ENCODE measurements at places on chromosomes 7 and 10. TPM values are rescaled to one million over a fixed set of nuclear protein-coding genes. Genes with fewer than 3 reads are reported as not detected.

DNA sequence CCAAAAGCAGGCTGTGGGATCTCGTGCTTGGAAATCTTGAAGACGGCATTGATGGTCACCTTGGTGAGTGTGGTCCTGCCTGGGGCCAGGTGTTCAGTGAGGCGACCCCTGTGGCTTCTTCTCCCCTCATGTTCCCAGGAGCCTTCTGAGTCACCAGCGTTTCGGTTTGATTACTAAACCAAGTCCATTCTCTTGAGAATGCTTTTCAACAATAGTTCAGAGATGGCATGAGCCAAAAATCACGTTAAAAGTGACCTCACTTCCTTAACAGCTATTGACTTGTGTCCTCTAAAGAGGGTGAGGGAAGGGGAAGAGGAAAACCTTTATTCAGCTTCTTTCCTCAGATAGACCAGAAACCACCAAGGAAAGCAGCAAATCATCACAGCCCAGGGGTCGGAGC, 315.2 kb downstream of the GATA3 start:
- no peak for DNase-seq

DNA sequence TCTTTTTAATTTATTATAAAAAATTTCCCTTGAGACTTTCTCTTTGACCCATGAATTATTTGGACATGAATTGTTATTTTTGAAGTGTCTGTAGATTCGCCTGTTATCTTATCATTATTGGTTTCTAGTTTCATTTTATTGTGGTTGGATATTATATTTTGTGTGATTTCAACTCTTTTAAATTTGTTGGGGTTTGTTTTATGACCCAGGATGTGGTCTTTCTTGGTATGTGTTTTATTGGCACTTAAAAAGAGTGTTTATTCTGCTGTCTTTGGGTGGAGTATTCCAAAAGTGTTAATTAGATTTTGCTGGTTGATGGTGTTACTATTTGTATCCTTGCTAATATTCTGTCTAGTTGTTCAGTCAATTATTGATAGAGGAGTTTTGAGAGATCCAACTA, 50.5 kb upstream of the GPR141 start:
- no peak for DNase-seq

- no peak for DNase-seq
These were observed 241.3 kb upstream of the LRRTM3 start for GRCh38 chr10:66684581-66684980.

DNA sequence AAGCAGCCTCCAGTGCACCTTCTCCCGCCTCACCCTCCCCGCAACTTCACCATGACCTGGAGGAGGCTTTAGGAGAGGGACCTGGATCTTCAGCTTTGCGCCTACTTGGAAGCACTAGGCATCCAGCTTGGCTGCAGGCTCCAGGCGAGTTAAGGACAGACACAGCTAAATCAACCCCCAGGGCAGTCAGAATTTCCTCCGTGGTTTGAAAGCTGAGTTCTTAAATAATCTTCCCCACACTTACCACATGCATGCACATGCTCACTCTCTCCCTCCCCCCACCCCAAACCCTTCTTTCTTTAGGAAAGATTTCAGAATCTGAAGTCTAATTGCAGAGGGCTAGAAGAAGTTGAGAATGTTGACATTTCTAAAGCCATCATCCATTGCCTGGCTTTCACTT, 36.7 kb upstream of the LRRC4 start:
- no peak for DNase-seq

The FAM20C gene
- 58.8 TPM for total RNA-seq

GRCh38 chr10:5945190-5945509, 32.2 kb downstream of the IL15RA start:
- no peak for DNase-seq

- no peak for DNase-seq
These were observed 114.1 kb downstream of the LARP4B start for GRCh38 chr10:817371-817770.

The PRXL2A gene
- 52.9 TPM for total RNA-seq

GRCh38 chr7:101146-102046, 91.0 kb upstream of the FAM20C start:
- DNase-seq = peak; percentile 40

DNA sequence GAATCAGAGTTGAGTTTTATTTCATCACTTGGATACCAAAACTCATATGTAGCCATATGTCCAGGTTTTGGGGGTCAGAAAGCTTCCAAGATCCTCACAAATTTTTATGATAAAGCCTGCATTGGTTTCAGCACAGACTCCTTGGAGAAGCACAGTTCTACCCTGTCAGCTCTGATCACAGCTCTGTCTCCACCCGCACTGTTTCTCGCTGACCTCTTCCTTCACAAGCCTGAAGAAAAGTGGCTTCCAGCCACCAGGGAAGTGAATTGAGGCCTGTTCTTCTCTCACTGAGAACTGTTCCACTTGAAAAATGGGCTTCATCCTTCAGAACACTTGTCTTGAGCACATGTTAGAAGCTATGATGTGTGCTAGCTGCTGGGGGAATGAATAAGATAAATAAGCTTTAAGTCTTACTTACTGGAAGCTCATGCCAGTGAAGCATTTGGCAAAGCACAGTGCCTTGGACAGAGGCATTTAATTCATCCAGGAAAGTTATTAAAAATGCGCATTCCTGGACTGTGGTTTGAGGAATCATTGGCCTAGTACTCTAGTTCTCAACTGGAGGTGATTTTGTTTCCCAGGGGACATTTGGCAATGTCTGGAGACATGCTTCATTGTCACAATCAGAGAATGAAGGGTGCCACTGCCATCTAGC, 133.6 kb downstream of the BMPER start:
- DNase-seq = no peak

GRCh38 chr10:84634636-84635035, 306.2 kb downstream of the CCSER2 start:
- DNase-seq = no peak

DNA sequence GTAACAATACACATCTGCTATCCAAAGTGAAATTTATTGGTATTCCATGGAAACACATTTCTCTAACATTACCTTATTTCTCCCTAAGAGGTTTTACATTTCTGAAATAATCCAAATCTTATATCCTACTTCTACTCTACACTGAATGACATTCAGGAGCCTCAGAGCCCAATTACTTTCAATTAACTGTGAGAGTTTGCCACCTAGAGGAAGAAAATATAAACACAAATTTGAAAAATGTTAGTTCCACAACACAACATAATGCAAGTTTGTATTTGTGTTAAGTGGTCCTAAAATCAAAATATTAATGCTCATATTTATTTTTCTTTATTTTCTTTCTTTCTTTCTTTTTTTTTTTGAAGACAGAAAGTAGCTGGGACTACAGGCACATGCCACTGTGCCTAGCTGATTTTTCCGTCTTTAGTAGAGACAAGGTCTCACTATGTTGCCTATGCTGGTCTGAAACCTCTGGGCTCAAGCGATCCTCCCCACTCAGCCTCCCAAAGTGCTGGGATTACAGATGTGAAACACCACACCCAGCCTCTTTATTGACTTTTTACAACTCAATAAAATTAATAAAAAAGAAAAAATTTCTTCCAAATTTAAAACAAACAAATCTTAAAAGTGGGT, 46.0 kb downstream of the ATAD1 start:
- DNase-seq = no peak

- DNase-seq = no peak
These were observed 92.5 kb downstream of the NT5C2 start for GRCh38 chr10:103100620-103101019.

DNA sequence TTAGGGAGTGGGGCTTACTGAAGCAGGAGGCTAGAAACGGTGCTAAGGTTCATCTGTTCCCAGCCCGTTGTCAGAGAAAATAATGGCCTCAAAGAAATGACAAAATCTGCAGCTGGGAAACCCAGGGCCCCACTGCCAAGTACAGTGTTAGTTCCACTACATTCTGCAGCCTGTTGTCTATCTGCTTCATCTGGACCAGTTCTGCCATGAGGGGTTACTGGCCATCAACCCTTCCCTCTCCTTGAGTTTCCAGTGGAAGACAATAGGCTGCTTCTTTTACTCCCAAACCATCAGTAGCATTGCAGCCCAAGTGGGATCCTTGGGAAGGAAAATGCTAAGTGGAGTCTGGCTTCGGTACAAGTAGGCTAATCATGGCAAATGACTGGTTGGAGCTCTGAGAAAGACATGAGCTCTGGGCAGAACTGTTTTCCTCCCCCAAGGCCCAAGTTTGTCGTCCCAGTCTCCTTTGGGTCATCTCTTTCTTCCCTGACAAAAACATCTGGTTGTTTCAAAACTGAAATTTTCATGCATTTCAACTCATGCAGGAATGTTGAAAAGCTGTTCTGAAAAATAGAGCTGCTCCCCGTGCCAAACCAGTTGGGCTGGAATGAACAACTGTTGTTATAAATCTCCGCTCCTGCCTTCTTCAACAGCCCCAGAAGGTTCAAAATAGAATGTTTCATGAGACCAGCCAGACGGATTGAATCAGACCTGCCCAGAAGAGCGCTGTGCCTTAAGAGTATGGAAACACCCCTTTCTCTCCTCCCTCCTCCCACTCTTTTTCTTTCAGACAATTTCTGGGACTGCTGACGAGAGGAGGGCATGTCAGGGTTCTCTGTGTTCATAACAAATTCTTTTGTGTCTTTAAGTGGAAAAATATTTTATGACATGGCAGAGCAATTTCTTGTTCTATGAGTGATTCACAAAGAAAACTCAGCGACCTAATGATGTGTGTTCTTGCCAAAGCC, 116.6 kb downstream of the RAB18 start:
- DNase-seq = no peak

The ZNF239 gene
- 3.5 TPM for total RNA-seq

GRCh38 chr10:6802759-6803426, 222.8 kb upstream of the PRKCQ start:
- no peak for DNase-seq

- no peak for DNase-seq
These were observed 192.3 kb downstream of the VTI1A start for GRCh38 chr10:112639298-112639697.

- no peak for DNase-seq
These were observed 5.1 kb downstream of the SGMS1 start for GRCh38 chr10:50618624-50619023.

GRCh38 chr7:22460363-22460988, 39.5 kb downstream of the STEAP1B start:
- DNase-seq = no peak

DNA sequence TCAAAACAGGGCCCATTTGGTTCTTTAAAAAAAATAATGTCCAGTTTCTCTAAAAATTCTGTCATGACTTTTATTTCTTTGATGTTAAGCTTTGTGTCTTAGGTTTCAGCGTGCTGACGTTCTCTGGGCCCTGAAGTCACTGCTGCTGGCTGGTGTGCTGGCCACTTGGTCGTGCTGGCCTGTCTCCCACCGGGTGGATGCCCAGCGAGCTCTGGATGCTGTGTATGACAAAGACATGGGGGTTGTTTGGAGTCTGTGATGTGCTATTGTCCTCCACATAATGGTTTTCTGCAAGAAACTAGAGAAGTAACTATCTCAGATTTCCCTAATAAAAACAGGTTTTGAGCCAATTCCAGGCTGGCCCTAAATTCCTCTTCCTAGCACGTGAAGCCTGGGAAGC, 9.5 kb upstream of the IDI2 start:
- no peak for DNase-seq

The GOT1 gene
- total RNA-seq = 25.0 TPM

DNA sequence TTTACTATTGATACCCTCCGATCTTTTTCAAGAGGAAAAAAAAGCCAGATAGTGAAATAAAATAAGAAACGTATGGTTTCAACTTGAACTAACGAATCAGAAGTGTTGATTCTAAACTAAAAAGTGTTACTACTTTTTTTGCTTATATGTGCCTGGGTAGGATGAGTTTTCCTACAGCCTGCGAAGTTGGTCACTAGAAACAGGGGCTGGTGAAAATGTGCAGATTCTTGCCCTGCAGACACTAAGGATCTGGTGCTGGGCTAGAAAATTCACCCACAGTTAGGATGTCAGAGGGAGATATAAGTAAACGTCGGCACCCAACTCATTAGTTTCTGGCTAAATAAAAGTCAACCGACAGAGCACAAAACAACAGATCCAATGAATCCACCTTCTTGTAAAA, 298.7 kb upstream of the NFE2L3 start:
- no peak for DNase-seq

GRCh38 chr7:30920584-30921539, 9.2 kb downstream of the AQP1 start:
- peak; percentile 59 for DNase-seq

The IGFBP1 gene
- total RNA-seq = not detected

DNA sequence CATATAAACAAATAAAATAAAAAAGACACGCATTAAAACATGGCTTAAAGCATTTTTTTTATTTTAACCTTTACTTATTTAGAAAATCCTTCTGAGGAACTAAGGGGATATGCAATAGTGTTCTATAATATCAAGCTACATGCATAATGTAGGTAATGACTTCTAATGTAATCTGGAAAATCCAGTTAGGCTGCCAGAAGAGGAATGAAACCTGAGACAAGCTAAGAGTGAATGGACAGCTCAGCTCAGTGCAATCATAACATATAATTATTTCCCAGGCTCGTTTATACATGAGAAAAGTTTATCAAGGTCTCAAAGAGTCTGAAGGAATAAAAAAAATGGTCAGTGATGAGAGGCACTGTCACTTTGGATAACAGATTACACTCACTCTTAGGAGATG, 649.0 kb upstream of the PCDH15 start:
- no peak for DNase-seq

GRCh38 chr10:101121654-101122031, 9.5 kb upstream of the TLX1 start:
- no peak for DNase-seq
